ENCODE measurements at places on chromosomes 2 and 18.

GRCh38 chr18:14943967-14944636, 196.1 kb downstream of the ANKRD30B start:
- no peak for DNase-seq

DNA sequence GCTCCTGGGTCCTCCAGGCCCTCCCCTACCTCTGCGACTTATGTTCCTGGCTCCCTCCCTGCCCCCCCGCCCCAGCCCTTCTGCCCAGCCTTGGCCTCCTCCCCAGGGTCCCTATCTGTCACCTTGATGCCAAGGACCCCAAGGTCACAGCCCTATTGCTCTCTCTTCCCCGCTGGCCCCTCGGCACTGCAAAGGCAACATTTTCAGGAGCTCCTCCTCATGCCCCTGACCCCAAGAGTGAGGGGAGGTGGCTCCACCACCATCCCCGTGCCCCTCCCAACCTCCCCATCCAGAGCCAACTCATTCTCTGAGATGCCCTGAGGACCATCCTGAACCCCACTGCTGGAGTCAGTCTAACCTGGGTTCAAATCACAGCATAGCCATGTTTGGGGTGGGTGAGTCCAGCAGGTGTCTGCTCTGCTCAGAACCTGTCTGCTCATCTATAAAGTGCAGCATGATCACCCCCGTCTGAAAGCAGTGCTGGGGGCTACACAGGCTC, 11.7 kb downstream of the LIMS2 start:
- no peak for DNase-seq

DNA sequence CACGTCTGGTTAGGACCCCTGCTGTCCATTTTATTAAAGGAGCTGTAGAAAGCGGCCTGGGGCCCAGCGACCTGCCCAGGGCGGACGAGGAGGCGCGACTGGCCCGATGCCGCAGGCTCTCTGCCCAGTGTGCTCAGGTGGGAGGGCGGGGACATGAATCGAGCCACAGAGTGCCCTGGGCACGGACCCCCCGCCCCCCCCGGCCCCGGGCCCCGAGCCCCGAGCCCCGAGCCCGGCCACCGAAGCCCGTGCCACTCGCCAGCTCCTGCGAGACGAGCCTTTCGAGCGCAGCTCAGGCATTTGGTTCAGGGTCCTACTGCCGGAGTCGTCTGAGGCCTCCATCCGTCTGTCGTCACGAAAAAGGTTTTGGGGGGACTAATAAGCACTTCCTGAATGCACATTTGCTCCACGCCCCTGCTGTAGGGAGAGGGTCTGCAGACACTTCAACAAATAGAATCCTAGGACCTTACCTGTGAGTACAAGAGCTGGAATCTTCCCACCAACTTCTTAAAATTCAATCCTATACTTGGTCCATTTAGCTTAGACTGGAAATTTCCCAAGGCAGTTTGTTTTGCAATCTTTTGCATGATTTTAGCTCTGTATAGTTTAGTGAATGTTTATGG, 602 bp upstream of the ADAM17 start:
- no peak for DNase-seq

GRCh38 chr2:133109772-133110171, 439.8 kb upstream of the LYPD1 start:
- DNase-seq, result no peak

DNA sequence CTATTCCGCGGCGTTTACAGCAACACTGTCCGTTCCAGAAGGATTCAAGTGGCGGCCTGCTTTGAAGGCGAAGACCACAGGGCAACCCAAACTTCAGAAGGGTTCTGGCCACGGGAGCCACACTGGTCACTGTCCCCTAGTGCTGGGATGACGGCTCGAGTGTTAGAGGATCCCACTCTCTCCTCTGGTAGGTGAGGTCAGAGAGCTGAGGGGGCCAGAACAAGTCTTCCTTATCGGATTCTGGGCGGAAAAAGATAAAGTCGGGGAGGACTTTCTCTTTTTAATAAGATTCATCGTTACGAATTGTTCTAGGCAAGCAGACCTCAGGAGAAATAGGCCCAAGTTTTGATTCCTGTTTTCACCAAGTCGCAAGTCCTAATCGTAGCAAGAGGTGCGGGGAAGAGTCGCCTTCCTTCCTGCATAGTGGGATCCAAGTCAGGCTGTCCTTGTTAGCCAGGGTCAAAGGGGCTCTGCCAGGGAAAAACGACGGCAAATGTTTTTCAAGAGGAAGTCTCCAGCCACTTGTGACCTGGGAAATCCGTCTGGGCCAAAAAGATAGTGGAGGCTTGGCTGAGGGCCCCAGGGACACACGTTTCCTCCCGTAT, 864 bp upstream of the MYL12A start:
- DNase-seq, result no peak

- no peak for DNase-seq
Observed at GRCh38 chr2:73285159-73285739, 971 bp upstream of the FBXO41 start.

DNA sequence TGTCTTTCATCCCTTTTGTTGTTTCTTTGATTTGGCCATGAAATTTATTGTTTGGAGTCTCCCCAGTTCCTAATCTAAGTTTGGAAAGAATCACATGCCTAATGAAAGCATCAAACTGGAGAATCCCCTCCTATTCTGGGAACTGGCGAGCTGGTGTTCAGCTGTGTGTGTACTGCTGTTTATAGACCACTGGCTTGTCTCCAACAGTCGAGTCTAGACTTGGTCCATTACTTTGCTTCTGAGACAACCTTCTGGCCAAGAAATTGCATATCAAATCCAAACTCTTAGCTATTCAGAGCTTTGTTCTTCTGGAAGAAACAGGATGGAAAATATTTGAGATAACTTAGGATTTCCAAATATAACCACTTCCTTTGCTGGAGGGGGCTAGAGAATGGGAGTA, 111.5 kb upstream of the THSD7B start:
- no peak for DNase-seq

DNA sequence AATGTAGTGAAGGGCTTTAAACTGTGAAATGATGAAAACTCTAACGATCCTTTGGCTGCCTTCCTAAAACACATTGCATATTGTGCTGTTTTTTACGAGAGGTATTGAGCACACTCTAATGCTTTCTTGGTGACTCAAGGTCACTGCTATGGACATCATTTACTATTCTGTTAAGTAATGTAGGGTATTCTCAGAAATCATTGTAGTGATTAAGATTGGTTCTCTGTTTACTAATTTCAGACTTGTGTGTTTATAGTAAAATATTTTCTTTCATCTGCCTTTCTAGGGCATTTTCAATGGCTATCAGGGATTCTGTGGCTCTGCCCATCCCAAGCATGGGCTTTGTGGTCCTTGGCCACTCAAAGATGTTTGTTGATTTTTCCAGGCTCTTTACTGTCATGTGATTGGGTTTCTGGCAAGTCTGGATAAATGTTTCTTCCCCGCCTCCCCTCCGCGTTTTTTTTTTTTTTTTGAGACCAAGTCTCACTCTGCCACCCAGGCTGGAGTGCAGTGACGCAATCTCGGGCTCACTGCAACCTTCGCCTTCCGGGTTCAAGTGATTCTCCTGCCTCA, 29.3 kb downstream of the UBE2F start:
- DNase-seq, result no peak

DNA sequence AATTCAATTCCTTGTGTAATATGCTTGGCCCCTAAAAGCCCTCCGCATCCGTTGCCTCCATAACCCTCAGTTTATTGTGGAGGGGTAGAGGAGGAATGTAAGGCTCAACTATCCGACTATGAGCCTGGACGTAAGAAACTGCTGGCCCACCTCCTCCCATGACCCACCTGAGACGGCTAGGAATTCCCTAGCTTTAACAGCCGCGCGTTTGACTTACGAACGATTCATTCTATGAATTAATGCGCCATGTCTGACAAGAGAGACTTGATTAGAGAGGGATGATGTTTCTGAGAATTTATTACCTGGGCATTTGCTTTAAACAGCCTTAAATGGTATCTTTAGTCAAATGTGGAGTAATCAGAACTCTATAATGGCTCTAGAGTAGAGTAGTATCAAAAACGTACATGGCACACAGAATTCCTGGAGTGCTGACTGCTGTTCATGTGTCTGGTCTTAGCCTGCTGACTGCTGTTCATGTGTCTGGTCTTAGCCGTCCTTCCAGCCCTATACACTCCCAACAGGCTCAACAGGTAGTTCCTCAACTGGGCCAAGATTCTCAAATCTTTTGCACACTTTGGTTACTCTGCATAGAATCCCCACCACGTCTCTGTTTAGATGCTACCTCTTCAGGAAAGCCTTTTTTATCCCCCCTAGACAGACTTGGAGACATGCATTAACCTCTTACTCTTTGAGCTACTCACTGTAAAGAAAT, 899 bp upstream of the GFPT1 start:
- no peak for DNase-seq

DNA sequence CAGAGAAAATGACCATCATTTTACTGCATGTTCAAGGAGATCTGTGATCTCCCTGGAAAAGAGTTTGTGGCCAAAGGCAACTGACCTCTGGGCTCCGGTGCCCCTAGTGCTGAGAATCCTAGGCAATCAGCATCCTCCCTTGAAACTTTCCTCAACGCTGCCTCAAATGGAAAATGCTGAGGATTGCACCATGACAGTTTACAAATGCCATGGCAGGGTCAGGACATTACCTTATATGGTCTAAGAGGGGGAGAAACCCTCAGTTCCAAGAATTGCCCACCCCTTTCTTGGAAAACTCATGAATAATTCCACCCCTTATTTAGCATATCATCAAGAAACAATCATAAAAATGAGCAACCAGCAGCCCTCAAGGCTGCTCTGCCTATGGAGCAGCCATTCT, 48.3 kb downstream of the ALPK2 start:
- DNase-seq, result no peak

DNA sequence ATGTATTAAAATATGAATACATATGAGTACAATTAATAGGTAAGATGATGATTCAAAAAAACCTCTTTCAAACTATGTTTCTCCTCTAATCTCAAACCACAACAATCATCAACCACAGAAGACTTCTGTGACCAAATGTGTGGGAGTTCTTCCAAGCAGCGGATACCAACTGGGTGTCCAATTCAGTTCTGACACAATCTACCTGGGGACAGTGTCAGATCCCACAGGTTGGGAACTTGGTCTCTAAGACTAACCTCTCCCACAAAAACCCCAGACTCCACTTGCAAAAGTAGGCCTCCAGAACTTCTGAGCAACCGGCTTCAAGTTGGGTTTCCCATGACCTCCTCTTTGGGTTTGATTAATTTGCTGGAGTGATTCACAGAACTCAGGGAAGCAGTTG, 26.9 kb downstream of the FASTKD1 start:
- no peak for DNase-seq

- DNase-seq, result no peak
Observed at GRCh38 chr2:241535871-241536655, 22.5 kb upstream of the BOK start.

- no peak for DNase-seq
Observed at GRCh38 chr2:191645434-191646162, 32.3 kb upstream of the NABP1 start.

GRCh38 chr18:9673296-9674251, 34.5 kb upstream of the RAB31 start:
- DNase-seq, result no peak

- no peak for DNase-seq
Observed at GRCh38 chr2:155273323-155273722, 574.8 kb downstream of the KCNJ3 start.

DNA sequence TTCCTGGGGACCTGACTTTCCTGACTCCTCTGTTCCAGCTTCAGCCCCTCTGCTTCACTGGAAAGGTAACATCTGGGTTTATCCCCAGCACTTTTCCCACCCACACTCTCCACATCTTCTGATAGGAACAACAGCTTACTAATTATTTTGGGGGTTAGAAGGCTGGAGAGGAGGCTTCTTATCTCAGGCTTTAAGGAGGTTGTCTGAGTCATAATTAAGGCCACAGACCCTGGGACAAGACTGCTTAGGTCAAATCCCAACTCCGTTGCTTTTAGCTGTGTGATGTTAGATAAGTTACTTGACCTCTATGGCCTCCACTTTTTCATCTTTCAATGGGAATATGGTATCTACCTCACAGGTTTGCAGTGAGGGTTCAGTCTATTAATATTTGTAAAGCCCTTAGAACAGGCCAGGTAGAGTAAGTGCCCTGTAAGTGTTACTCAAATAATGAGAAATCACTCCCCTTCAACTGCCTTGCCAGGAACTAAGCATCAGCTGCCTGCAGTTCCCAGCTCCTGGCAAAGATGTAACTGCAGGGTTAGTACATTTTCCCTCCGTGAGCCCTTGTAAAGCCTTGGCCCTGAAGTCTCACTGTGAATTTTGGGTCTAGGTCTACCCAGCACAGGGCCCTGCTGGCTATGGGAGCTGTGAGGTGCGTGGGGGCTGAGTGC, 123.6 kb downstream of the MTX2 start:
- DNase-seq, result no peak

Measured in stimulated activated CD4-positive, alpha-beta T cell treated with anti-CD3 and anti-CD28 coated beads, Interleukin-1b, Interleukin-23, amount 100 ng/mL, for 1 hour (primary cell).